ENCODE measurements at places on chromosomes 1 and 21. TPM values are rescaled to one million over a fixed set of nuclear protein-coding genes. Genes with fewer than 3 reads are reported as not detected.

DNA sequence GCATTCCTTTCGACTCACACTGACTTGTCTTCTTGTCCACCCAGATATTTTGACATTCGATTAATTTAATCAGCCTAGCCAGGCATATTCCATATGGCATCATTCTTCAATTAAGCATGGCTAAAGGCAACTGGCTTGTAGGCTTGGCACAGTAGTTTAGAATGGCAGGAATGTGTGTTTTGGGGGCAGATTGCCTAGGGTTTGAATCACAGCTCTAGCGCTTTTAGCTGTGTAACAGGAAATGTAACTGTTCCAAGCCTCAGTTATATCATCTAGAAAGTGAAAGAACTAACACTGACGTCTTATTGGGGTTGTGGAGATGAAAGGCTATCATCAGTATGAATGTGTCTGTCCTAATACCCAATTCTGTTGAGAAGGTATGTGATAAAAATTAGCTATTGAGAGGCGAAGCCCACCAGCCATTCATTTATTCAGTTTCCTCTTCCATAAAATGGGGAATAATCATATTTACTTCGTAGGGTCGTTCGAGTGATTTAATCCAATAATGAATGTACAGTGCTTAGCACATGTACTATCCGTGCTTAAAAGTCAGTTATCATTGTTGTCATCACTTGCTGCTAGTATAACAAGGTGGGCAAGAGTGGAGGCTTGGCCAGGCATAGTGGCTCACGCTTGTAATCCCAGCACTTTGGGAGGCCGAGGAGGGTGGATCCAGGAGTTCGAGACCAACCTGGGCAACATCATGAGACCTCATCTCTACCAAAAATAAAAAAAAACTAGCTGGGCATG is 41.6 kb upstream of the GRHL3 start:
- H3K27me3 ChIP-seq: peaks cover 32% of the 10 kb centered on the region
- H3K4me1 ChIP-seq: peaks cover 21% of the 10 kb centered on the region
- H3K27ac ChIP-seq: peak overlapping the region; percentile 79
- peaks cover 6% of the 10 kb centered on the region for H3K36me3 ChIP-seq
- peak overlapping the region; percentile 46 for H3K4me3 ChIP-seq

- H3K36me3 ChIP-seq: no peaks in the 10 kb centered on the region
- no peak overlapping the region for H3K4me3 ChIP-seq
- no peaks in the 10 kb centered on the region for H3K4me1 ChIP-seq
- H3K27me3 ChIP-seq: no peaks in the 10 kb centered on the region
These were observed 648.8 kb downstream of the NPHP4 start for GRCh38 chr1:5343256-5344020.

DNA sequence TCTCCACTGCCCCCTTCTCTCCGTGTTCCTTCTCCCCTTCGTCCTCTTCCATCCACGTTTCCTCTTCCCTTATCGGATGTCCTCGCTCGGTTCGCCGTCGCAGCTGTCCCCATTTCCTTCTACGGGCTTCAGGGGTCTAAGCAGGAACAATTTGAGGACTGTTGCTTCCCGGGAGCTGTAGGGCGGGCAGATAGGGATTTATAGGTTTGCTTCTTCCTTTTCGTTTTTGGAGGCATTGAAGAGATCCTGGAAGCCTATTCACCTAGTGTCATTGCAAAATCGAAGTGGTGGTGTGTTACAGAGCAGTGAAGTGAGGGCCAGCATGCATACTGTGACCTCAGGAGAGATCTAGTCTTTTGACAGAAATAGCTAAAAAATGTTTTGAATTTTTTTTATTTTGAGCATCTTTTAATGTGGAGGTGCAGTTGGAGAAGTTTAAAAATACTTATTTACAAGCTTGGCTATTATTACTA is 897 bp downstream of the ZYG11B start:
- peak overlapping the region; percentile 83 for H3K27ac ChIP-seq
- DNase-seq: no peak
- H3K27me3 ChIP-seq: peaks cover 15% of the 10 kb centered on the region
- H3K4me3 ChIP-seq: peak overlapping the region; percentile 92

SSR2 gene
- total RNA-seq: 185 TPM

ALX3 gene
- total RNA-seq: not detected

ADAMTS4 gene
- total RNA-seq: 0.38 TPM
